ENCODE measurements at places on chromosomes 13 and 19. TPM values are rescaled to one million over a fixed set of nuclear protein-coding genes. Genes with fewer than 3 reads are reported as not detected.

GRCh38 chr19:51680474-51680873 is 12.7 kb upstream of the SPACA6 start:
- no peak for DNase-seq

DNA sequence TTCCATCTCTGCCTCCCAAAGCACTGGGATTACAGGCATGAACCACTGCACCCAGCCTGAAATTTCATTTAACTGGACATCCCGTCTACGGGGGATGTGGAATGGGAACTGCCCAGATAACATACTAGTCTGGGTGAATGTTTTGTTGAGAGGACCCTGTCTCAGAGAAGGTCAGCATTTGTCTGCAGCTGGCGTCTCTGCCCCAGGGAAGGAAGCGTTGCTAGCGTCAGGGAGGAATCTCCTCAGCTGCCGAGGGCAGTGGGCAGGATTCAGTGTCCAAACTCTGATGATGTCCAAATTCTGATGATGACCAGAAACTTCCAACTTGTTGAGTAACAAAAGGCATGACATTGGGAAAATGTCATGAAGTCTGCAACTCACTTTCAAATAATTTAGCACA is 3.1 kb downstream of the NXNL1 start:
- no peak for DNase-seq

- no peak for DNase-seq
Observed at GRCh38 chr19:48465215-48465614, 4.0 kb upstream of the CYTH2 start.

DNA sequence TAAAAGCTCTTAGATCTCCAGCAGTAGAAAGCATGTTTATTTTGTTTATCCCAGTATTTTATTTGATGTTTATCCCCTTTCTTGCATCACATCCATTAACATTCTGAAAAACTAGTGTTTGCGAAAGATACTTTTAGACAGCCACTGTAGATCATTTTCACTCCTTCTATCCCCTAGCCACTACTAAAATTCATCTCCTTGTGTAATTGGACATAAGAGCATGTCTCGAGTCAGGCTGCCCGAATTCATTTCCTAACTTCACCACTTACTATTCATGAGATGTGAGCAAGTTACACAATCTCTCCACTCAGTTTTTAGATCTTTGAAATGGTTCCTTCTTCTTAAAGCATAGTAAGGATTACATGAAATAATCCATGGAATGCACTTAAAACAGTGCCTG is 514.0 kb downstream of the KLF5 start:
- DNase-seq, result no peak

DNA sequence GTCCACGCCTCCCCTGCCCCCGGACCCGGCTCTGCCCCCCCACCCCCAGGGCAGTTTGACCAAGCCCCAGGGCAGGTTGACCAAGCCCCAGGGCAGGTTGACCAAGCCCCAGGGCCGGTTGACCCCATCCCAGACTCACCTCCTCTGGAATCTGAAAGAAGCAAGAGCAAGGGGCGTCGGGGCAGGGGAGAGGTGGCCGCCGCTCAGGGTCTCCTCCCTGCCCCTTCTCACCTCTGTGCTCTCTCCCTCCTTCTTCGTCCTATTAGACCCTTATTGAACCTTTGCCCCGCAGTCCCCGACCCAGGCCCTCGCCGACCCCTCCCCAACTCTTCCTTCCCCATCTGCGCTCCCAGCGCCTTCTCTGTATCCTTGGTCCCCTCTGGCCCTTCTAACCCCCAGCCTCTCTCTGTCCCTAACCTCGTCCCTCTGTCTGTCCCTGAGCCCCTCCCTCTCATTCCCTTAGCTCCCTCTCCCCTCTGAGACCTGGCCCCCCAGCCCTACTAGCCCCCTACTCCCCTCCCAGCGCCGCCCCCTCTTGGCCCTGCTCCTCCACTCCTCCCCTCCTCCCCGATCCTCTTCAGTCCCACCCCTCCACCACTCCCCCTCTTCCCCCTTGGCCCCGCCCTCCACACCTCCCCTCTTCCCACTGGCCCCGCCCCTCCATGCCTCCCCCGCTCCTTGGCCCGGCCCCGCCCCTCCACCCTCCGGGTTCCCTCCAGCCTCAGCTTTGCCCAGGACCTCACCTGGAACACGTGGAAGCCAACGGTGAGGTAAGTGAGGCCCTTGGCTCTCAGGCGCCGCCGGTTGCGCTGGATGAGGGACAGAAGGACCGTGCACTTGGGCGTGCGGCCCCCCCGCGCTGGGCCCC is 7.6 kb downstream of the CAPN12 start:
- no peak for DNase-seq

- DNase-seq, result no peak
Observed at GRCh38 chr13:114115796-114116195, 16.6 kb downstream of the RASA3 start.

DNA sequence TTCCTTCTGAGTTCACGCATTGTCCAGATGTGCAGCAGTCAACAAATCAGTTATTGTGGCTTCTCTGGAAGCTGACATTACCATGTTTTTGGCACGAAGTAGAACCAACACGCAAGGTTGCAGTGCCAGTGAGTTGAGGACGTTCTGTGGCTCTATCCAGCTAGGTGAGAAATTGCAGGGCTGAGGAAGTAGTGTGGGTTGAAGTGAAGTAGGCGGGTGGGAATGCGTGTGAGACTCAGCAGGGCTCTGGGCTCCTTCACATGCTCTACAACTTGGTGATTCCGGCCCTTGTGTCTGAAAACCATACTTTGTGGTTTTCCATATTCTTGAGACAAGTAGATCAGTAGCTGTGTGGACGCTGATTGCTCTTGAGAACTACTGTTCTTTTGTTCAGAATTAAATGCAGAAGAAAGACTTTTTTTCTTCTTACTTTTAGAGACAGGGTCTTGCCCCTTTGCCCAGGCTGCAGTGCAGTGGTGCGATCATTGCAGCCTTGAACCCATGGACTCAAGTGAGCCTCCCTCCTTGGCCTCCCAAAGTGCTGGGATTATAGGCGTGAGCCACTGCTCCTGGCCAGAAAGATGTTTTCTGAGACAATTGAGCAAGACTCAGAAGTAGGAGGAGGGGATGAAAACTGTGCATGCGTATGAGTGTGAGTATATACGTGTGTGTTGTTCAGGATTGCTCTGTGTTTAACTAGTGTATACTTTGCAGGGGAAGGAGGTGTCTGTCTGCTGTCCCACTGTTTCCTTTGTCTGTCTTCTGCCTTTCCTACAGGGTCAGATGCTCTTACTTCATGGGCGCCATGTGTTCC is 46.2 kb downstream of the GATAD2A start:
- DNase-seq, result no peak

- no peak for DNase-seq
Observed at GRCh38 chr13:103676329-103676728, 610.1 kb upstream of the SLC10A2 start.

DNA sequence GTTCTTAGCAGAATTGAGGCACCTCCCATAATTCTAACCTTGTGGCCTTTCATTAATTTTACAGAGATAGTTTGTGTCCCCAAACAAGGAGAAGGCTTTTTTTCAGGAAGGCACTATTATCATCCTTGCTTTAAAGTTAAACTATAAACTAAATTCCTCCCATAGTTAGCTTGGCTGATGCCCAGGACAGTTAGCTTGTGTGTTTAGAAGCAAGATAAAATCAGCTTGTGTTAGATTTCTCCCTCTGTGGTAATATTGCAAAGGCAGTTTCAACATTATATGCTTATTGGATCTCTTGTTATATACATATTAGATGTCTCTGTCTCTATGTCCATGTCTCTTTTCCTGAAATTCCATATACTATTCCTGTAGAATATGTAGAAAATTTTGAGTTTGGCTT is 342.7 kb downstream of the TBC1D4 start:
- DNase-seq, result peak; percentile 56

GRCh38 chr13:105147461-105147860 is 1388.0 kb downstream of the EFNB2 start:
- DNase-seq, result no peak

DNA sequence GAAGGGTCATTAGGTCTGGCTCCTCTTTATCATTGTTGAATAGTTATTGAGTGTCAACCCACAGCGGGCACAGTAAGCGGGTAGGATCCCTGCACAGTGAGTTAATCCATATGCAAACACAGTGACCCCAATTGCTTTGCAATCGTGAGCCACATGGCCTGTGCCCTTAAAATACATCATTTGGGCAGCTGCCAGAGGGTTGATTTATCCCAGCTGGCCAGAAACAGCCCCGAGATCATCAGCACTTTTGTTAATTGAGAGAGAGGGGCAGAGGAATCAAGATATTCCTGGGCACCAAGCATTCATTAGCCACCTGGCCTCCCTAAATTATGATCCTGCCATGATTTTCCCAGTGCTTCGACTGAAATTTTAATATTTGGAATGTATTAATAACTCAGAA is 9.8 kb upstream of the CNMD start:
- no peak for DNase-seq

DNA sequence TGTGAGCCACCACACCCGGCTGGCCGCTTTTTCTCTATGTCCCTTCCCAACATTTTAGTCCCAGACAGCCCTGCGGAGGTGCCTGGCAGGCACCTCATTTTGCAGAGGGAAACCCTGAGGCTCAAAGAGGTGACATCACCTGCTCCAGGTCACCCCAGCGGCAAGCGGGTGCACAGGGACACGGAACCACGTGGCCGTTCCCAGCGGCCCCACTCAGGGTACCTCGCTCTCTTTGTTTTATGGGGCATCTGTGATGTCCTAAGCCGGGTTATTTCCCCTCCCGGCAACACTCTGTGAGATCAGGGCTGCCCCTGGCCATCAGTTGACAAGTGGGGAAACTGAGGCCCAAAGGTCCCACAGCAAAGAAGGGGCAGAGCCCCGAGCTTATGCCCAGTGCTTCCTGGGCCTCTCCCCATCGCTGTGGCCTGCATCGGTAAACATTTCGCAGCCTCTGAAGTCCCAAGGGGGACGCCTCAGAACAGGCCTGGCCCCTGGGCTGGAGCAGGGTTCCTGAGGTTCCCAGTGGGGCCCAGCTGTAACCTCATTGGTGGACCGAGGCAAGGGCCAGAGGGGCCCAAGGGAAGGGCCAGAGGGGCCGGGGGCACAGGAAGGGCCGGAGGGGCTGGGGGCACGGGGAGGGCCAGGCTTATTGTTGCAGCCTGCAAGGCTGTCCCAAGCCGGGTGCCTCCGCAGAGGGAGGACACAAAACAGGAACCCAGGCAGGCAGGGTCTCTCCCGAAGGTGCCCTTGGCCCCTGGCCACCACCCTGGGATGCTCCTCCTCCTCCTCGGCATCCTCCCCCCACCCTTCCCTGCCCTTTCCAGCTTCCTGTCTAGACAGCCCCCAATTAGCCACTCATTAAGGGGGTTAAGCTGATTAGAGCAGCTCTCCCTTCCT is 39.0 kb downstream of the SMIM24 start:
- no peak for DNase-seq

DNA sequence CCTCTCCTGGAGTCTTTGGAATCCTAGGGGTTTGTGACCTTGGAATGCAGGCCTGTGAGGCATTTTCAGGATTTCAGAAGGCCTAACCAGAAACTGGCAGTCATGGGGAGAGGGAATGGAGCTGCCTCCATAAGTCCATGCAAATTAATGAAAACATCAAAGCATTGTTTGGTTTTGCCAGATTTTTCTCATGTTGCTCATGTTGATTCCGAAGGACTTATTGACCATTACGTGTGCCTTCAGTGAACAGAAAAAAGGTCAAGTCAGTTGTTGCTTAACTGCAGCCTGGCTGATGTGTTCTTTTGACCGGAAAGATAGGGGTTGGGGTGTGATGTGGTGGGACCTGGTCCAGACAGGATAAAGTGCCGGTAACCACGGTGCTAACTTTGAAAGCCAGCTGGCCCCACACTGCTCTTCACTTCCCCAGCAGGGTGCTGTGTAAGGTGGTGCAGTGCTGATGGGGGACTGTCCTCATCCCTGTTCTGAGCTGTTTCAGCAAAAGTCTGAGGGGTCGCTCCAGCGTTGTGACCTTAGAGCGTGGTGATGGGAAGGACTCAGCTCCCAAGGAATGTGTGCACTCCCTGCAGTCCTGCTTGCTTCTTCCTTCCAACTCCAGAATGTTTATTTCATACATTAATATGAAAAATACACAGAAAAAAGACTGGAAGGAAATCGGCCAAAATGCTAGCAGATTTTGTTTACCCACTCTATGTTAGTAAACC is 3.5 kb downstream of the RNF113B start:
- DNase-seq, result peak; percentile 97

DNA sequence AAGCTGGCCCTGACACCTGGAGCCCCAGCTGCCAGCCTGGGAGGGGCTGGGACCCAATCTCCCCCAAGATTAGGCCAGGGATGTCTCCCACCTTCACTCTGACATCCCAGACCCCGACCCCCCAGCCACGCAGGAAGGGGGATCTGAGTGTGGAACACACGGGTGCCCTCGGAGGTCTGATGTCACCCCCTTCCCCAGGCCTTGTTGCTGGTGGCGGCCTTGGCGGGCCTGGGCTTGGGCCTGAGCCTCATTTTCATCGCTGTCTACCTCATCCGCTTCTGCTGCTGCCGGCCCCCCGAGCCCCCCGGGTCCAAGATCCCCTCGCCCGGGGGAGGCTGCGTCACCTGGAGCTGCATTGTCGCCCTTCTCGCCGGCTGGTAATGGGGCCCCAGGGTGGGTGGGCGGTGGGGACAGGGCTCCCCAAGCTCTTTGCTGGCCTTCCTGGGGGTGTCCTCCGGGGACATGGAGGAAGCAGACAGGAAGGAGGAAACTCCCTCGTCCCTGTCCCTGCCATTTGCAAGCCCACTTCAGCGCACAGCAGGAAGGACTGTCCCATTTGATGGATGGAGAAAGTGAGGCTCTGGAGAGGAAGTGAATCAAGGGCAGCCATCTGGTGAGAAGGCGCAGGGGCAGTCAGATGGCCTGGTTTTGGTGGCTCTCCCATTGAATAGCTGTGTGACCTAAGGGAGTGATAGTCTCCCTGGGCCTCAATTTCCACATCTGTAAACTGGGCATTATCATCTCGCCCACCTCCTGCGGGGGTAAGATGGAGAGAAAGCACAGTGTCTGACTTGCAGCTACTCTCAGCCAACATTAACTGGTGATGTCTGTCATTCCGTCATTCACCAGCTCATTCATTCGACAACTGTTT is 3.9 kb downstream of the TTYH1 start:
- DNase-seq, result no peak

- no peak for DNase-seq
Observed at GRCh38 chr19:14078411-14078810, 5.8 kb downstream of the MISP3 start.

GRCh38 chr19:16898361-16899015 is 9.7 kb downstream of the F2RL3 start:
- no peak for DNase-seq

DNA sequence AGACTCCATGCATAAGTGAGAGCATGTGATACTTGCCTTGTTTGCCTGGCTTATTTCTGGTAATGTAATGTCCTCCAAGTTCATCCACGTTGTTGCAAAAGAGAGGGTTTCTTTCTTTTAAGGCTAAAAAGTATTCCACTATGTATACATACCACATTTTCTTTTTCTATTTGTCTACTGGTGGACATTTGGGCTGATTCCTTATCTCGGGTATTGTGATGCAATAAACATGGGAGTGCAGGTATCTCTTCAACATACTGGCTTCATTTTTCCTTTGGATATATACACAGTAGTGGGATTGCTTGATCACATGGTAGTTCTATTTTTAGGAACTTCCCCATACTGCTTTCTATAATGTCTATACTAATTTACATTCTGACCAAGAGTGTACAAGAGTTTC is 49.6 kb upstream of the EBPL start:
- DNase-seq, result no peak

The SKA3 gene
- 21.3 TPM for total RNA-seq

The GNG14 gene
- total RNA-seq, result not detected

The GGACT gene
- total RNA-seq, result 2.5 TPM

The TMEM255B gene
- 7.2 TPM for total RNA-seq

The ATXN8OS gene
- total RNA-seq, result not detected

The MCEMP1 gene
- not detected for total RNA-seq

The ZNF729 gene
- not detected for total RNA-seq

The ZNF229 gene
- 8.3 TPM for total RNA-seq

The MAP3K10 gene
- total RNA-seq, result 12.5 TPM

The PRR20C gene
- not detected for total RNA-seq

The ZNF726 gene
- 3.5 TPM for total RNA-seq

The MAST1 gene
- total RNA-seq, result 0.22 TPM

The ENOX1 gene
- total RNA-seq, result 0.66 TPM
